ENCODE measurements at places on chromosomes 3 and 15.
A peak's percentile ranks its signal among the peaks of the same experiment; 100 is the strongest.

GRCh38 chr15:81536356-81536755 is 162.3 kb upstream of the TMC3 start:
- DNase-seq = no peak

- DNase-seq = no peak
Observed at GRCh38 chr15:72074335-72075060, 43.5 kb downstream of the MYO9A start.

- DNase-seq = no peak
Observed at GRCh38 chr3:128380295-128380694, 86.4 kb downstream of the DNAJB8 start.

DNA sequence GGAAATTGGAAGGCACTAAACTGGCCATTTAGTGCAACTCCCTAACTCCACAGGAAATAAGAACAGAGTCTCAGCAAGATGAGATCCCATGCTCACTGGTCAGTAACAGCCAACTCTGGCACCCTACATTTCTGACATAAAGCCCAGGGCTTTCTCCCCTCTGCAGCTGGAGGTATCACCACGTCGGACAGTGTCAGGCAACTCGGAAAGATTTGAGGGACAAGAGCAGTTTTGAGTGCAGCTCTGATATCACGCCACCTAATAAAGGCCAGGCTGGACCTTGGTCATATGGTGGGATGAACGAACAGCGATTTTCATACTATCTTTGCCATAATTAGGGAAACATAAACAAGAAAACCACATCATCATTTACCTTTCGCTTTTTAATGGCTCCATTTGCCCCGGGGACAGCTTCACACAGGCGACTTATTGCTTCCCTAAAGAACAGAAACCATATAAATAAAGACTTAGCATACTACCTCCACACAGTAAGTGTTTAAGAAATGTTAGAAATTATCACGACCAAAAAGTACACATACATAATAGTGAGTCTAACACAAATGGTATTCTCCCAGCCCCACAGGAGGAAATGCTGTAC is 12.5 kb downstream of the EID1 start:
- DNase-seq = no peak

- no peak for DNase-seq
Observed at GRCh38 chr15:45668386-45668785, 33.6 kb downstream of the SQOR start.

- no peak for DNase-seq
Observed at GRCh38 chr3:135981701-135982403, 16.3 kb downstream of the PPP2R3A start.

GRCh38 chr3:45402138-45402537 is 13.8 kb downstream of the LARS2 start:
- no peak for DNase-seq

DNA sequence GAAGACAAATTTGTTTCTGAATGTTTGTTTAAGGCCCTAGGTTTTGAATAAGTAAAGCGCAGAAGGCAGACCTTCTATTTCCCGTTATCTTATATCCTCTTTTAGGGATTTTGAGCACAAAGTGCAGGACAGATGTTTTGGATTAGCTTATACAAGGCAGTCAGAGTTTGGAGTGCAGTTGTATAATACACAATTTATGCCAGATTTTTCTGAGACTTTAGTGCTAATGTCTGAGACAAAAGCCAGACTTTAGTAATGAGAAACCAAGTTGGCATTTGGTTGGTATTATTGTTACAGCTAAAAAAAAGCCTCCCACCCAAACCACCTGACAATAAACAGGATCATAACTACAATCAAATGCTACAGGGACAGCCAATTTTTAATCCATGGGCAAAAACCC is 309.9 kb upstream of the SATB1 start:
- DNase-seq = no peak

DNA sequence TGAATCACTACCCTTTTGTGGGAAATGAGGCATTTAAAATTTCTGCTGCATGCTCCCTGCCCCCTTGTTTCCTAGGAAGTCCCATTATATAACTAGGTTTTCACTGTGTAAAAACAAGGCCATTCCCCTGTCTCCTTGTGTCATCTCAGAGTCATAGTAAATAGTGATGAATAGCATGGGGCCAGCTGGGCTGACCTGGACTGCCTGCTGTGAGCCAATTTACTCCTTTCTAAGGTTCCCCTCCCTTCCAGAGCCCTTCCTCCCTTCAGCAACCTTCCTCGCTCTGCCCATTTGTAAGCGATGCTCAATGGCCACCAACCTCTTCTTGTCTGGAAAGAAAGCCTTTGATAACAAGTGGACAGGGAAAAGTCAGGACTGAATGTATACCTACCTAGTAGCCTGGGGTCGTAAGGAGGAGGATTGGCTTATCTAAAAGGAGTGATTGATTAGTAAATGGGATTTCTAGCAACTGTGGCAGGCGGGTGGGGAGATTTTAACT is 11.7 kb downstream of the ITGA11 start:
- DNase-seq = peak; percentile 77

DNA sequence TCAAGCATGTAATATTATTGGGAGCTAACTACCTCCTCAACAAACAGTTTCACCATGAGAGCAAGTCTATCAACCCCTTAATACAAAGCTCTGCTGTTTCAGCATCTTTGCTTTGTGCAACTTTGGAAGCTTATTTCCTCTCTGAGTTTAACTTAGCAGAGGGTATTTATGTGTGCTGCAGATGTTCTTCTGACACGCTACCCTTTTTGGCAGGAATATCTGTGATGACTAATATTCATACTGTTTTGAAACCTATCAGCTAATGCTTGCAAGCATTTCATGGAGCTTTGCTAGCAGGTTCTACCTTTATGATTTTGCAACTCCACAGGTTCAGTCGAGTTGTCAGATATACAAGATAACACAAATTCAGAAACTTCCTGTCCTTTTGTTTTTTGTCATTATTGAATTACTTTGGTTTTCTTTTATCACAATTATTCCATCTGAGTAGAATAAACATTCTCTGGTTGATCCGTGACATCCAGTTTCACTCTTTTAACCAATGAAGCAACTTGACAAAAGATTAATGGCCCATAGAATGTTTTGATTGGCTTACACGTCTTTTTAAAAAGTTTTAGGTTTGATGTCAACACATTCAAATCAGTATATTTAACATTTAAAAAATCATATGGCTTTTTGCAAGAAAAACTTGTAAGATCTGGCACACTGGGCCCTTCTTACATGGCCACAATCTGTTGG is 1.7 kb upstream of the SLC9A9 start:
- no peak for DNase-seq

DNA sequence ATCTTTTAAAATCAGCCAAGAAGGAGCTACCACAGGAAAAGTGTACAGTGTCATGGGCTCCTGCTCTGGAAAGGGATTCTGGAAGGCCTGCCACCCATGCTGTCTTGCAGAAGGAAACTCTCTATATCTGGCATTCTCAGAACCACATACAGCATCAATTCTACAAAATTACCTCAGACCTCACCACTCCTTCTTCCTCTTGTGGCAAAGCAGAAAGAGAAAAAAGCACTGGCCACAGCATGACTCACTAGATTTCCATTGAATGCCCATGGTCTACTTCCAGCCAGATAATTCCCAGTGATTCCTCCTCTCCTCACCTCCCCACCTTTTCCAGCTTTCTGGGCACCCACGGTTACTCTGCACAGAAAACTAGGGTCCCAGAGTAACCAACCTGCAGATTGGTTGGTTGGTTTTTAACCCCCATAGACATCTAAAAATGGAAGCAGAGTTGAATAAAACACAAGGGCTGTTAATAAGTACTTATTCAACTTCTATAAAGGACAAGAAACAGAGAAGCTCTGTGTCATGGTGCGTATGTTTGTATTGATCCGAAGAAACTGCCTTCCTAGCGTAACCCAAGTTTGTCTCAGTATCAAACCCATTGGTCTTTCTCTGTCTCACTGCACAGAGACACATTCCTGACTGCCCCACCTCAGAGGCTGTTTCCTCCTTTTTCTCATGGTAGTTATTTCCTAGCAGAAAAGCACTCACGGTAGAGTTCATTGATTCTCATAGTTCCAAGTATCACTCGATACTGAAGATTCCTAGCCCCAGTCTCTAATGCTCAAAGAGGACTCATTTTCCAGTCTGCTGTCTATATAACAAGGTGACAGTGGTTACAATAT is 67.7 kb downstream of the LDHAL6B start:
- DNase-seq = no peak

- no peak for DNase-seq
Observed at GRCh38 chr3:138062626-138063025, 52.7 kb downstream of the CLDN18 start.

DNA sequence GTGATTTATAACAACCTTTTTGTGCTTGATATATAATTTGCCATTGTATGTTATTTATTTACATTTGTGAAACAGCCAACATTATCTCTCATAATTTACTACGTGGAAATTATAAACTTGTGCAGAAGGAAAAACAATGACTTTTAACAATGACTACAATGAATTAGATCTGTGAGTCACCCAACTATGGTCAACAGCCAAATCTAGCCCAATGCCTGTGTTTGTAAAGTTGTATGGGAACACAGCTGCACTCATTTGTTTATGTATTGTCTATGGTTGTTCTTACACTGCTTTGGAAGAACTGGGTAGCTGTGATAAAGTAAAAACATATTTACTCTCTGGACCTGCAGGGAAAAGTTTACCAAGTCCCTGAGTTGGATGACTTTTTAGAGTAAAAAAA is 110.4 kb downstream of the OTOL1 start:
- no peak for DNase-seq

DNA sequence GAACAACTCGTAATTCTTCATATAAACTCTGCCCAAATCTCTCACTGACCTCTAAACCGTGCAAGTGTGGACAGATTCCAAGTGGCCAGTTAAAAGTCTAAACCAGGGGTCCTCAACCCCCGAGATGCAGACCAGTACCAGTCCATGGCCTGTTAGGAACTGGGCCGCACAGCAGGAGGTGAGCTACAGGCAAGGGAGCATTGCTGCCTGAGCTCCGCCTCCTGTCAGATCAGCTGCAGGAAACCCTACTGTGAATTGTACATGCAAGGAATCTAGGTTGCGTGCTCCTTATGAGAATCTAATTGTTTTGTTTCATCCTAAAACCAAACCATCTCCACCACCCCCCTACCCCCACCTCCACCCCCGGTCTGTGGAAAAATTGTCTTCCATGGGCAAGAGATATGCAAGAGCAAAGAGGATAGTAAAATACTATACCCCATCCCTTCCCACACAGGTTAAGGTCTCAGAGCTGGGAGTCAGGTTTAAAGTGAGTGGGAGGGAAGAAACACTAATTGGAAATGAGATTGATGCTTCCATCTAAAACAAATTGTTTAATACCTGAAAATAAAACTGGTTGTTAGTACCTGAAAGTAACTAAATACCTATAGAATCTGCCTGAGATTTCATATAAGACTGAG is 54.0 kb downstream of the POLQ start:
- DNase-seq = peak; percentile 55

GRCh38 chr3:197487911-197488391 is 67.8 kb downstream of the BDH1 start:
- DNase-seq = no peak
